ENCODE measurements at places on chromosomes 12 and 14.
A peak's percentile ranks its signal among the peaks of the same experiment; 100 is the strongest.

DNA sequence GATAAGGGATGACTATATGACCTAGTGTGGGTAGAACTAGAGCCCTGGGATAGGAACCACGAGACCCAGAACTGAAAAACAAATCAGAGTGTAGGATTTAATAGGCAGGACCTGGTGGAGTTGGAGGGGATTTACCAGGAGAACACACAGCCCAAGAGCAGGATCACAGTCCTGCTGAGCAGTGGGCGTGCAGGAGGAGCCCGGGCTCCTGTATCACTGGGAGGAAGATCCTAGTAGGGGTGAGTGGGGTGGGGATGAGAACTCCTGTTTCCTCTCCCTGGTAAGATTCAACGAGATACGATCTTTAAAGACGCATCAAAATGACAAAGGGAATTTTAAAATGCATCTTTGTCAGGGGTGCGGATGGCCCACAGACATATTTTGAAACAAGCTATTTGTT is 220.1 kb downstream of the GALC start:
- DNase-seq, result no peak

DNA sequence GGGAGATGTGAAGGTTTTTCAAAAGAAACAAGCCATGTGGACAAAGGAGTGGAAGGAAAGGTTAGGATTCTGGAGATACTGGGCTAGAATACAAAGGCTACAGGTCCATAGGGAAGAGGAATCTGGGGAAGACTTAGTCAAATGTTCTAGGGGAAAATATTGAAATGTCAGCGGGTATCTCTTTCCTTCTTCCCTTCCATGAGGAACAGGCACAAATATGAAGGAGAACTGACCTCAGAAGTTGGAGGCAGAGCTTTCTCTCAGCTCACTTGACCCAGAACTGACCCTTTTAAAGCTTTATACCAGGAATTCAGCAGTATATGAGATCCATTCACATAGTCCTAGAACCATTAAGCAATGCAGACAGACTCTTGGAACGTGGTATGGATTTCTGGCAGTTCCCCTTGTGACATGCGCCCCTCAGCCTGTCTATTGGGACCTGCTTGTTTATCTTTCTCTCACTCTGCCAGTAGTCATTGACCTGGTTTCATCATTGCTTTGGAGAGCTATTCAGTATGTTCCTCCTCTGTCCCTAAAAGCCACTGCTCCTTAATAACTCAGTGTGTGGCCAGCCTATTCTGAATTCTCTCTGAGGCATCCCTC is 43.0 kb upstream of the GSG1 start:
- DNase-seq, result no peak

DNA sequence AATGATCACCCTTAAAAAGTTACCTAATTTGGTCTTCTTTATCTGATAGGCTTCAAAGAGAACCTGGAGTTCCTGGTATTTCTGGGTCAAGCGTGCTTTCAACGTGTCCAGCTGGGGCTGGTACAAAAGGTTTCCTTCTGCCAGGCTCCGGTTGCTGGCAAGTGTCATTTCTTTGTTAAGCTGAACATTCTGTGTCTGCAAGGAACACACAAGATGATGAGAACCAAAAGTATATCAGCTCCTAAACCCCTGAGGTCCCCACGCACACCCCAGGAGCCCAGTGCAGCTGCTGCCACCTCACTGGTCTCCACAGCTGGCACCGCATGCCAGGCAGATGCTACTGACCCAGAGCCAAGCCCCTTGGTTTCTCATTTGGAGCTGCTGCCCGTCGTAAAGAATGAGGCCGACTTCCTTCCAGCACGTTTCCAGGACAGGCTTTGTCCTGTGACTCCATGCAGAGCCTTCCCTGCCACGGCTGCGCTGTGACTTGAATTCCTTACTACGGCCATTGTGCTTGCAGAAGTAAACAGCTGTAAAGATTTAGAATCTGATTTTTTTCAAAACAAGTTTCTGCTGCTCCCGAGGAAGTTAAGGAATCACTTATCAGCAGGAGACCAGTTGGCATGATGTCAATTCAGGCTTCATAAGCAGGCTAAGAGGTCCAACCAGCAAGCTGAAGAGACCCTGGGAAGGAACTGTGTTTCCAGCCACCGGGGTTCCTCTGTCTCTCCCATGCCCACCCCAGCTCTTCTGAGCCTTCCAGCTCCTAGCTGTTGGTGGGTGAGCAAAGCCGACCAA is 24.9 kb downstream of the VPS37B start:
- no peak for DNase-seq

GRCh38 chr12:20410734-20411133 is 42.4 kb downstream of the PDE3A start:
- no peak for DNase-seq

DNA sequence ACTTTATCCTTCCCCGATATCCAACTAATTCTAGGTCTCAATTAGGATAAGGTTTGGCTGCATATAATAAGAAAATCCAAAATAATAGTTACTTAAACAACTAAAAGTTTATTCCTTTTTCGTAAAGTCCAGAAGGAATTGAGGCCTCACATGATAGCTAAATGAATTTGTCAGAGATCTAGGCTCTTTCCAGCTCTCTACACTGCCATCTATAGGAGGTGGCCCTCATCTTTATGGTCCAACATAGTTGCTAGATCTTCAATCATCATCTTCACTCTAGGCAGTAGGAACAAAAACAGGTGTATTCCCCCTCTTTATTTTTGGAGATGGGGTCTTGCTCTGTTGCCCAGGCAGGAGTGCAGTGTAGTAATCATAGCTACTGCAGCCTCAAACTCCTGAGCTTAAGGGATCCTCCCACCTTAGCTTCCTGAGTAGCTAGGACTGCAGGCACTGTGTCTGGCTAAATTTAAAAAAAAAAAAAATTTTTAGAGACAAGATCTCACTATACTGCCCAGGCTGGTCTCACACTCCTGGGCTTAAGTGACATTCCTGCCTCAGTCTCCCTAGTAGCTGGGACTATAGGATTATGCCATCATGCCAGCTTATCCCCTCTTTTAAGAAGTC is 46.5 kb upstream of the SAV1 start:
- DNase-seq, result no peak

DNA sequence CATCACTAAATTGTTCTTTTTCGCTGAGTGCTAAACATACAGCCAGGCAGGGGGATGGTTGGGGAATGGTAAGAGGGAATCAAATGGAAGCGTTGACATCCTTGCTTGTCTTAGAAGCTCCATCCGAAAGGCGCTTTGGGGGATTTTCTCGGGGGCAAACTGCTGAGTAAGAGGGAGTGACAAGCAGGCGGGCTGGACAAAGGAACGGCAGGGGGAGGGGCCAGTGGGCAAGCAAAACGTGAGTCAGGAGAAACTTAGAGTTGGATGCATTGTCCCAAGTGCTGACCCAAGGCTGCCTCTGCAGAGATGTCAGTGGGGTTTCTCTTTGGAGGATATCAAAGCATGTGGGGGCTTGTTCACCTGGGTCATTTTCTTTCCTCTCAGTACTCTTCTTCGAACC is 480.5 kb downstream of the VRK1 start:
- no peak for DNase-seq

DNA sequence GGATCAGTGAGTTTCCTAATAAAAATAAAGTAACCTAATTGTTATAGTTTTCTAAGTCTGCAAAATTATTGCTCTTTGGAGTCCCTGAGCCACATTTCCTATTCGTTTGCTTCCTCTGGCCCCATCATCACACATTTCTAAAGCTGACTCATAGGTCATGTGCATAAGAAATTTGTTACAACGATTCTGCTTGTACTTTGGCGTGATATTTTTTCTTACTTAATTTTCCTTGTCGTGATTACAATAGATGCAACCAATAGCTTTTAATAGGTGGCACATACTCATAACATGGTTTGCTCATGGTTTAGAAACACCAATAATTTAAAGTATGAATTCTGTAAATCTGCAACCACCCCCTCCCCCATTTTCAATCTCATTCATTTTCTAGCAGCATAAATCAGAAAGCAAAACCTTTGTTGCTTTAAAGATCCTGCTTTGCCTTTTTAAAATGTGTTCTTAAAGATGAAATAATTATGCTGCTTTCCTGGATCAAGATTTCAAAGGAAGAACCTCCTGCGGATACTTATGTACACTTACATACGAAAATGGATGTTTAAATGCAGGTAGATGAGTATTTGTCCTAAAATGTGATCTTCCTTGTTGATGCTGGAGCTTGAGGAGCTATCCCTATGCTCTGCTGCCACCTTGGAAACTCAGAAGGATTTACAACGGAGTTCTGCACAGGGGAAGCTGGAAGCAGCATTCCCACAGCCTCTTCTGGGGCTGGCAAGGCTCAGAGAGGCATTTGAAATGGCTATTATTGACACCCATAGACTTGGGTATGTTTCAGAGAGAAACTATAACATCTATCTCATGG is 1.7 kb upstream of the FLRT2 start:
- DNase-seq, result no peak

DNA sequence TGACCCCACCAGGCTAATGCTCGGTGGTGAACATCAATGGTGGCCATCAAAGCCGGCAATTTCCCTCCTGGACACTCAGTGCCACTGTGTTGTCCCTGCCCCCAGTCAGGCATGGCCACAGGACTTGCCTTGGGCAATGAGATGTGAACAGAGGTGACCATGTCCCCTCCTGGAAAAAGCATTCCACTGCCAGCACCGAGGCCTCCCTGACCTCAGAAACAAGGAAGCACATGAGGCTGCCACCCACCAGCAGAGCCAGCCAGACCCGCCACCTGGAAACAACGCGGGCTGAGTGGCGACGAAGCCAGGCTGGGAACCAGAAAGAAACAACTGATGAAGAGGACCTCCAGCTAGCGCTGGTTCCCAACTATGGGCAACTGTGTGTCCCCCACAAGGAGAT is 31.8 kb downstream of the ITPK1 start:
- no peak for DNase-seq

GRCh38 chr12:3038926-3039510 is 38.2 kb upstream of the TSPAN9 start:
- DNase-seq, result no peak

- peak; percentile 12 for DNase-seq
Measured at GRCh38 chr14:34628681-34629135, 1.2 kb downstream of the SNX6 start.

GRCh38 chr14:93057586-93058280 is 58.0 kb downstream of the ITPK1 start:
- no peak for DNase-seq

DNA sequence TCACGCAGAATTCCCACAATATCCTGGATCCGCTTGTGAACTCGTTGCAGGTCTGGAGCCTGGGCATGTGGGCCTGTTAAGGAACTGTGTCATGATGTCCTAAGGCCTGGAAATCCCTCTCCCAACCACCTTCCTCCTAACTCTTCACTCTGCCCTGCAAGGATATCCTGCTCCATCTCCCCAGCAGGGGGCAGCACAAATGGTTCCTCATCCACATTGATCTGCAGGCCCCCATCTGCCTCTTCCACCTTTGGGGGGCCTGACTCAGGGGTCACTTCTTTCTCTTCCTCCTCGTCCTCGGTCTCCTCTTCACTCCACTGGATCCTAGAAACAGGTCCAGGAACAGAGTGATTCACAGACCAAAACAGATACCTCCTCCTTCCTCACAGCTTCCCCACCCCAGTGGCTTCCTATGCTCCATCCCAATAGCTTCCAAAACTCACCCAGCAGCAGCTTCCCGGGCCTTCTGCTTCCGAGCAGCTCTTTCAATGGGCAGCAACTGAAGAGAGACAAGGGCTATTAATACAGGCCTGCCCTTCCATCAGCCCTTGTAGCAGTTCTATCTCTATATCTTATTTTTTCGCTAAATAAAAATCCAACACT is 4.5 kb downstream of the NOP2 start:
- peak; percentile 30 for DNase-seq

- DNase-seq, result no peak
Measured at GRCh38 chr12:57401165-57401564, 29.7 kb downstream of the R3HDM2 start.

DNA sequence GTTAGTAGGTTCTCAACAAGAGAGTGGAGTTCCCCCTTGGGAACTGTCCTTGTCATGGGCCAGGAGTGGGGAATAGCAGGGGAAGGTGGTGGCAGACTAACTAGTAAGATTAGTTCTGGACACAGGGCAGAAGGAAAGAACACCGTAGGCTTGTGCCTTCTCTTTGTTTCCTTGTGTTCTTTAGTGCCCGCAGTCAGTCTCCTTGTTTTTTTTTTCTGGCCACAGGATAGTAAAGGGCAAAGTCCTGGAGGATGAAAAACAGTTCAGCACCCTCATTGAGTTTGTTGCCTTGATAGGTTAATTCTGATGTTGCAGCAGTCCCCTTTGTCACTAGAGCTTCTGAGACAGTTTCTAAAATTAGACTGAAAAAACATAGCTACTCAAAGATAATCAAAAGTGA is 8.4 kb downstream of the PEX5 start:
- no peak for DNase-seq

DNA sequence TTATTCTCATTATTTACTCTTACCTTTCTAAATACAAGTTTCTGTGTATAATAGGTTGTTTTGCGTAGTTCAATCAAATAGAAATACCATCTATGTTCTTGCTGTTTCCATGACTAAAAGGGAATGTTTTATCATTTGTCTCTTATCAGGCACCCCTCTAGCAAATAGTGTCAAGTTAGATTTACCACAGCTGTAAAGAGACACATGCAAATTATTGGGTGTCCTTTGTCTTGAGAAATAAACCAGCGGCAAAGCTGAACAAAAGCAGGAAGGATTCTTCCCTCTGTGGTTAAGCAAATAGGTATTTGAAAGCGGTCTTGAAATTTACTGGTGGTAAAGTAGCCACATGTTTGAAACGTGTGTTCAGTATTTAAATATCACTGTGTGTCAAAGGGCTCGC is 405.9 kb downstream of the TMTC2 start:
- no peak for DNase-seq

DNA sequence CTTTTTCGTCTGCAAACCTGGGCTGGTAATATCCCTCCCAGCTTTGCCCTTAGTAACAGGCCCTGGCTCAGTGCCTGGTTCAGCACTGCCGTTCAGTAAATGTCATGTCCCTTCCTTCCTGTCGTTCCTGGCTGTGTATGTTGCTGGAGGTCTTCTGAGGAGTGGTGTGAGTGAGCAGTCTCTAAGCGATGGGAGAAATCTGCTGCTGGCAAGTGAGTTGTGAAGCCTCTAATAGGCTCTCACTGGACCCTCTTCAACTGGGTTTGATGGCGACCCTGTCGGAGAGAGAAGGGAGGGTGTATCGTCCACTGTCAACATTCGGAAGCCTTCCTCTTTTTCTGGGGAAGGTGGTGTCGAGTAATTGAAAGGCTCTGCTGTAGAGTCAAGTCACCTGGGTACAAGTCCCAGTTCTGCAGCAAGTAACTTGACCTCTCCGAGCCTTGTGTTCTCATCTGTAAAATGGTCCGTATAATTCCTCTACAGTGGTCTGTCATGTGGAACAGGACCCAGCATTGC is 62.8 kb downstream of the HRK start:
- no peak for DNase-seq

GRCh38 chr14:22939684-22940083 is 10.5 kb upstream of the PRMT5 start:
- DNase-seq, result no peak

Data from T-helper 1 cell (primary cell).